Uterus (tissue), 4 donors: ENCODE measurements at places on chromosomes 5 and 9.

- no peak for DNase-seq
These were observed 107.1 kb upstream of the MSX2 start for GRCh38 chr5:174617285-174617684.

- DNase-seq, result no peak
These were observed 335.8 kb upstream of the TRPC7 start for GRCh38 chr5:136701191-136701590.

- DNase-seq, result no peak
These were observed 1609.2 kb upstream of the ACO1 start for GRCh38 chr9:30775236-30775635.

DNA sequence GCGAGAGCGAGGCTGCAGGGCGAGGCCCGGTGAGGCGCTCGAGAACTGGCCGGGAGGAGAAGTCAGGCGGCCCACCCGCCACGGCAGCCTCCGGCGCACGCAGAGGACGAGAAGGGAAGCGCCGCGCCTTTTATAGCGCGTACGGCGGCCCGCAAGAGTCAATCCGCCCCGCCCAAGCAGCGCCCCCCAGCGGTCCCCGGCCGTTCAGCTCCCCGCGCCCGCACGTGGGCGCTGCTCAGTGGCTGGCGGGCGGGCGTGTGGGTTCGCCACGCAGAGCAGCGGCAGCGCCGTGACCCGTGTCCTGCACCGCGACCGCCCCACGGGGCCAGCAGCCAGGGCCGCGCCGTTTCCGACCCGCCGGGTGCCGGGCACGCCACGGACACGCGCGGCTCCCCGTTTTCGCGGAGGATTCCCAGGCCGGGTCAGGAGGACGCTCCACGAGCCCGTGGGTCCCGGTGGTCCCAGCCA is 14.6 kb downstream of the LCN10 start:
- DNase-seq, result peak; percentile 86

GRCh38 chr9:126612813-126613641 is 701 bp upstream of the LMX1B start:
- no peak for DNase-seq

DNA sequence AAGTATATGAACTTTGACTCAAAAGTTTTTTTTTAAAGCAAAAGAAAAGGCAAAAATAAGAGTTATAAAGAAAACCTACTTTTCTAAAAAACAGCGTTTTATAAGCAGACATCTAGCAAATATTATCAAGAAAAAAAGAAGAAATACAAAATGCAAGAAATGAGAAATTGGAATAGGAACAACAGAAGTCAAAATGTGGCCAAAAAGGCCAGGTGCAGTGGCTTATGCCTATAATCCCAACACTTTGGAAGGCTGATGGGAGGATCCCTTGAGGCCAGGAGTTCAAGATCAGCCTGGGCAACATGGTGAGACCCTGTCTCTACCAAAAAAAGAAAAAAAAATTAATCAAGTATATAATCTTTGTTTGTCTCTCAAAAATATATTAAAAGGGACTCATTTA is 35.9 kb downstream of the APTX start:
- no peak for DNase-seq

GRCh38 chr5:71662381-71662780 is 56.7 kb upstream of the CARTPT start:
- DNase-seq, result no peak

DNA sequence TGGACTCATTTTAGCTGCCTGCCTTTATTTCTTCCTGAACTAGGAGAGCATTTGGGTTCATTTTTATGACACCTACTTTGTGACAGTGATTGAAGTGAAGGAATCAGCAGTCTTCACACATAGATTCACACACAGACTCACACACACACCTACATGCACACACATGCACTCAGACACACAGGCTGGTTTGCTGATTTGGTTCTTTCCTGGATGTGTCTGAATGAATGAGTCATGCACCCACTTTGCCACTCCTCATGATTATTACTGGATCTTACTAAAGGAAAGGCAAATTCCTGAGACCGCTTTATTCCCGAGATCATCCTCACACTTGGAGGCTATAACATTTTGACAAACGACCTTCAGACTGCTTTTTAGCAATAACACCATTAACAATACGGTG is 529.5 kb downstream of the AGTPBP1 start:
- no peak for DNase-seq

DNA sequence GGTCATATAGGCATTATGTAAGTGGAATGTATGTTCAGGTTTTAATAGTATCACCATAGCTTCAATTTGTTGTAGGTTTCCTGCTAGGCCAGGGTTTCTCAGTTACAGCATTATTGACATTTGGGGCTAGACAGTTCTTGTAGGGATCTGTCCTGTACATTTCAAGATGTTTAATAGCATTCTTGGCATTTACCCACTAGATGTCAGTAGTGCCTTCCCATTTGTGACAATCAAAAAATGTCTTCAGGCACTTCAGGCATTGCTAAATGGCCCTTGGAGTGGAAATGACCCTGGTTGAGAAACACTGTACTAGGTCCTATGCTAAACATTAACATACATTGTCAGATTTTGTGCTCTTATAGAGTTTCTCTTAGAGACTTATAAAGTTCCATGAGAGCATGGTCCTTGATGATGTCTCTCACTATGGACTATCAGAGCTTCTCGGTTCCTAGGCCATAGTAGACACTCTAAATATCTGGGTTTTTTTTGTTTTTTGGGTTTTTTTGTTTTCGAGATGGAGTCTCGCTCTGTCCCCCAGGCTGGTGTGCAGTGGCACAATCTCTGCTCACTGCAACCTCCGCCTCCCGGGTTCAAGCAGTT is 1.4 kb downstream of the KIF20A start:
- no peak for DNase-seq

- no peak for DNase-seq
These were observed 39.2 kb upstream of the SLC28A3 start for GRCh38 chr9:84379740-84380139.

DNA sequence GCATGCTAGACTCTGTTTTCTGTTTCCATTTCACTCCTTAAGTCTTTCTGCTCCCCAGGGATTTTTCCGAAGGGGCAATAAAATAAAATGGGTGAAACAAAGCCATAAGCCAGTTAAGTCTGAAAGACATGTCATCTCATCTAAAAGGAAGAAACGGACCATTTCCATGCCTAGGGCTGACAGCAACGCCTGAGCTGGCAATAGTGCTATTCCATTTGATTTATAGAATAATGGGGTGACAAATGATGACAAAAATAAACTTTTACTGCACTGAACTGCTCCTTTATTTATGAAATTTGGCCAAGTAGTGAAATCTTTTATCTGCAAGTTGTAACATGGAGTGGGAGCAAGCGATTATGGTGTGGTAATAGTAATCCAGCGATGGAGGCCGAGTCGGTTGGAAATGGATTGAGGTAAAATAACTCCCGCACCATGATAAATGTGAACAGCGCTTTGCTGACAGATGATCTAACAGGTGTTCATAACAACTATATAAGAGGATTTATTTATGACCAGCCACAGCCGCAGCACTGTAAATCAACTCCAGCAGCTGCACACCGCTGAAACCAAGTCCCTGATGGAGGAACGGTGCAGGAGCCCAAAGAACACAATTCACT is 219.8 kb upstream of the TBCA start:
- DNase-seq, result peak; percentile 28

- no peak for DNase-seq
These were observed 87.9 kb upstream of the GRIA1 start for GRCh38 chr5:153402550-153402949.

DNA sequence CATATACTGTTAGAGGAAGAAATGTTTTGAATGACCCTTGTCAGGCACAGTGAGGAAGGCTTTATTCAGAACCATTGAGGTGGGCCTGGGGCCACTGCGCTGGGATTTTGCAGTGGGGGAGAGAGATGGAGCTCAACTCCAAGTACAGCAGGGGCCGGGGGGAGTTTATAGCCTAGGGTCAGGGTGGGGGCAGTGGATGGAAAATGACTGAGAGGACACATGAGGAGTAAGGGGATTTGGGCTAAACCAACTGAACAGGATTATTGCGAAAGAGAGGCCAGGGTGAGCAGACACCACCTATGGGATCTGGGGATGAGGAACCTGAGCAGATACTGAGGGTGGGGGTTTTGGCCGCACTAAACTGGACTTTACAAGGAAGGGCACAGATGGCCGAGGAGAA is 6.3 kb downstream of the CEP72 start:
- no peak for DNase-seq

GRCh38 chr5:115461506-115462290 is 82.9 kb downstream of the FEM1C start:
- DNase-seq, result no peak

DNA sequence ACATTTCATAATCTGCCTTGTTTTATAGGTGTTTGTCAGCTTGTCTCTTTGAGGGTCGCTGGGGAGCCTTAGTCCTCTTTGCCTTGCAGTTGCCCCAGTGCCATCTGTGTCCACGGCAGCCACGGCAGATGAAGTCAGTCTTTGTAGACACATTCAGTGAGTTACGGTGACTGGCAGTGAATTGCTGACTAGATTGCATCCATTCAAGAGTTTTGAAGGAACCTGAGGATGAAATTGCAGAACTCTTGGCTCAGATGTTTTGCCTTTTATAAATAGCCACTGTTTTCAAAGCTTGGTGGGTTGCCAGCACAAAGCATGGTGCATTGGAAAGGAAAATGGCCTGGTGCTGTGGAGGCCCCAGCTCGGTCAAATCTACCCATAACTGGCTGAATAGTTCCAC is 125.6 kb downstream of the TRIO start:
- no peak for DNase-seq

DNA sequence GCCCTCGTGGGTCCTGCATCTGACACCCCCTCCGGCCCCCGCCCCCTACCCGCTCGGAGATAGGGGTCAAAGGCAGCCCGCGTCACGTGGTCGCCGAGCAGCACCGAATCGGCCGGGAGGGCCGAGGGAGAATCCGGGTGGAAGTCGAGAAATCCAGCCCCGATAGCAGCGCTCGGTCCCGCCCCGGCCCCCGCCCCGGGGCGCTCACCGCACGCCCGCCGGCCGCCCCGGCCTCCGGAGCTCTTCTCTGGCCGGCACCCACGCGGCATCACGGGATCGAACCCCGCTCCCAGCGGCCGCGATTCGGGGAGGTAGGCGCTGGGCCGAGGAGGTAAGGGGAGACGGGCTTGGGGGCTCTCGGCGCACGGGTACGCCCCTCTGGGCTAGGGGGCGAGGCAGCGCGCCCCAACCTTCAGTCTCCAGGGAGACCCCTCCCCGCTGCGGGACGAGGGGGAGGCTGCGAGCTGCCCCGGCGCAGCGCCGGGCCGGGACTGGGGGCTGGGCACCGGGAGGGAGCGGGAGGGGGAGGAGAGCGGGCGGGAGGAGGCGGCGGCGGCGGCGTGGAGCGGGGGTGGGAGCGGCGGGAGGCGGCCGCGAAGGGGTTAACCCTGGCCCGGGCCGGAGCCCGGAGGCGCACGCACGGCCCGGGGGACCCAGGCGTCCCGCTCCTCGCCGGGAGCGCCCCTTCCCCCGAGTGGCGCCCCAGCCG is 22.1 kb upstream of the NDST1 start:
- DNase-seq, result peak; percentile 69

DNA sequence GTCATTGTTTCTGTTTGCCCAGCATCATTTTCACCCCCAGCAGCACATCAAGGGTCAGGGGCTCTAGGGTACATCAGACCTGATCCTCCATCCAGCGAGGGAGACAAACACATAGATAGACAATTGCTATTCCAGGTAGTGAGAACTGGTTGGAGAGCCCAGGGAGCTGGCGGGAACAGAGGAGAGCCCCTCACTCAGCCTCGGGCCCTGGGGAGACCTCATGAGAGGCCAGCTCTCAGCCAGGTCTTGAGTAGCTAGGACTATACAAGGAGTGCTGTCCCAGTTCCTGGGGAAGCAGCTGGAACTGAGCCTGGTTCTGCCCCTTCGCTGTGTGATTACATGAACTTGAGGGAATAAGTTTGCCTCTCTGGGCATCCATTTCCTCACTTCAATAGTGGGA is 80.3 kb downstream of the HRH2 start:
- no peak for DNase-seq

DNA sequence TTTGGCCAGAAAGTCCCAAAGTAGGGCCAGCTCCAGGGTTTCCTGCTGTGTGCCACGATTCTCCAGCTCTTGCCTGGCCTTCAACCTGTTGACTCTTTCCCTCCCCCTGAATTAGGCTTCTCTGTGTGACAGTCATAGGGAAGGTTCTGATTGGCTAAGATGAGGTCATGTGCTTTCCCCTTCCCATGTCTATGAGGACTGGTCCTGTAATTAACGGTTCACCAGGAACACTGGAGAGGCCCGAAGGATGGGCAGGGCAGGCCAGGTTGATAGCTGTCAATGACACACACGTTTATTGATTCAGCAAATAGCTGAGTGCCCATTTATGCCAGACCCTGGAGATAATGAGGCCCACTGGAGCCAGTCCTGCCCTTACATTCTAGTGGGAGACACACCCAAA is 9.0 kb upstream of the PRR7 start:
- no peak for DNase-seq

- no peak for DNase-seq
These were observed 743.0 kb upstream of the DMAC1 start for GRCh38 chr9:8542537-8542936.

DNA sequence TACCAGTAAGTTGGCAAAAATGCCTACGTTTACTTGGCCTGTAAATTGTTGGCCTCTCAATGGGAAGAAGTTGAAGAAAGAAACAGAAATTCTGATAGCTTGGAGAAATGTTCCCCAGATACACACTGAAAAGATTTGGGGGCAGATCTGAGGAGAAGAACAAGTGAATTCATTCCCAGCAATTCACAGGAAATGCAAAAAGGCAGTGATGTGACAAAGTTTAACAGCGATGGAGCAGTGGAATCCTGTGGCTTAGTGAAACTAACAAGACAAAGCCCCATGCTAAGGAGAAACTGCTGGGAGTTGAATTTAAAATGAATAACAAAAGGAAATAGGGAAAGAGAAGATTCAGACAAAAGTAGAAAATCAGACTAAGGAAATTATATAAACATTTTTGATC is 213.2 kb upstream of the EDIL3 start:
- no peak for DNase-seq

DNA sequence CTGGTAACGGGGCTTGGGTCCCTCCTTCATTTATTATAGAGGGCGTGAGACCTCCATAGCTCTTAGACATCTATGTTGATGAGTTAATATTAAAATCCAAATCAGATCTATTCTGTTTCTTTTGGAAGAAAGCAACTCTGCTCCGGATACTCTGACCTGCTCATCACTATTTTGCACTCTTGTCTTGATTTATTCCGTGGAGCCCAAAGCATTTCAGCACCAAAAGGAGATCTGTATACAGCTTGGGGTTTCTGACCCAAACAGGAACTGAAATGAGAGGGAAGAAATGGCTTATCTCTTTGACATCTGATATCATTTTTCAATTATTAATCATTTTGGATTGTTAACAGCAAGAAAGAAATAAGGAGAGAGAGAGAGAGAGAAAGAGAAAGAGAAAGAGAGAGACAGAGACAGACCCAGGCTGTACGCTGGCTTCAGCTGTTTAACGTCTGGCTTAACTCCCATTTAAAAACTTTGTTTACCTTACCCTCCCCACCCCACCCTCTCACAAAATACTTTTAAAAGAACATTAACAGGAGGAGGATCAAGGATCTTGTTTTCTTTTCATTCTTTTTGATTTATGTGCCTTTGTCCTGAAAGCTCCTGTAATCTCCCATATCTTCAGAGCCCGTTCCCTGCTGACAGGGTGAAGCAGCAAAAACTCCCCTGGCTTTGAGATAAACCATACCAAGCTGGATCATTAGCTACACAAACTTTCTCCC is 231.4 kb upstream of the TUT7 start:
- DNase-seq, result no peak

GRCh38 chr5:36948650-36949049 is 72.1 kb downstream of the NIPBL start:
- no peak for DNase-seq
